ENCODE measurements at places on chromosomes 12 and 14.

DNA sequence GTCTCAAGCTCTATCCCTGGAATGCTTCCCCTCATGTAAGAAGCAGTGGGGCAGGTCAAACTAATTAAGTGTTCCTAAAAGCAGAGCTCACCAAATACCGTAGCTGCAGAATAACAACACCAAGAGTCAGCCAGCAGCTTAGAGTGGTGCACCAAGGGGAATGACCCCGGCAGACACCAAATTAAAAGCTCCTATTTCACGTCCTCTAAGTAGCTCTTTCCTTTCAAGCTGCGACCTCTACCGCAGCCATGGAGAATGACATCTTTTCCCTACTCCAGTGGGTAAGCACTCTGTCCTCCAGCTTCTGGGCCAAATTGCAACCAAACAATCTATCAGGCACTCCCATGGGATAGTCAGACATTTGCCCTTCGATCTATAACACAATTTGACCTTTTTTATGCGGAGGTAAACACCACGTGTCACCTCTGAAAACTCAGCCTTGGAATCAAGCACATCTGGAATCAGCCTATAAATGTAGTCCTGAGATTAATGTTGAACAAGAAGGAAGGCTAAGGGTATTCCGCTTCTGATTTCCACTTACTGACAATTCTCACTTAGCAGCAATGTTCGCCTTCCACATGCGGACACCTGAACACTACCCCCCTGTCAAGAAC, 67.6 kb upstream of the CDKN3 start:
- no peak for DNase-seq

GRCh38 chr12:63948211-63948610, 103.7 kb downstream of the SRGAP1 start:
- DNase-seq = no peak

DNA sequence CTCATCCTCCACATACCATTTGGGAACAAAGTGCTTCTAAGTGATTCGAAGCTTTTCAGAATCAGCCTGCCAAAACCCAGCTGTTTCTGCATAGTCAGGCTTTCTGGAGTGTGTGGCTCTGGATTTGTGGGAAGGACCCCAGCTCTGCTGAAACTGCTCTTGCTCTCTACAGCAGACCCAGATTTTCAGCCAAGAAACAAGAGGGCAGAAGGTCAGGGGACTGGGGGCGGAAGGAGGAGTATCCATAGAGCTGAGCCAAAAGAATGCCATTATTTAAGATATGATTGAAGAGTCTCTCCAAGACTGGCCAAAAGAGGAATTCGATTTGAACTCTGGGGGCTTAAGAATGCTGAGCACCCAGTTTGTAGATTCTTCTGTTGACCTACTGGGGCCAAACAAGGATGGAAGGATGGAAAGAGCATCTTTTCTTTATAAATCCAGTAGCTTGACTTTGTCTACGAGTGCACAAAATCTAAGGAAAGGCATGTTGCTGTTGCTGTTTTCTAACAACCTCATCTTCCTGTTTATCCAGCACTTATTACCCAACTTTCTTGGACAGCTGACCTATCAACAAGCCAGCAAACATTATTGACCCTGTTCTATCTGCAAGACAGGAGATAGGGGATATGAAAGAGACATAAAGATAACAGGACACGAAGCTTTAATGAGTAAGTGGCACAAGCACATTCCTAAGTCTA, 29.2 kb downstream of the FBLN5 start:
- DNase-seq = no peak

- no peak for DNase-seq
Measured at GRCh38 chr12:76332606-76333005, 15.6 kb downstream of the BBS10 start.

Data from left forelimb (tissue), 1 donor.